ENCODE measurements at places on chromosomes 6 and 20.

DNA sequence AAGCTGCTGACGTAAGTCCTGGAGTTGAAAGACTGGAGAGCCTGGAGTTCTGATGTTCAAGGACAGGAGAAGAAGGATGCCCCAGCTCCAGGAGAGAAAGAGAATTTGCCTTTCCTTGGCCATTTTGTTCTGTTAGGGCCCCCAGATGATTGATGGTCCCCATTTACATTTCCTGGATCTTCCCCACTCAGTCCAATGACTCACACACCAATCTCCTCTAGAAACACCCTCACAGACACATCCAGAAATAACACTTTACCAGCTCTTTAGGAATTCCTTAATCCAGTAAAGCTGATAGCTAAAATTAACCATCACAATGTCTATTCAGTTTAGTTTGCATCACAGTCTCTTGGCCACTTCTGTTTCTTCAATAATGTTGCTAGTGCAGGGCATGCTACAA, 260.2 kb upstream of the IRAK1BP1 start:
- no peak for DNase-seq

DNA sequence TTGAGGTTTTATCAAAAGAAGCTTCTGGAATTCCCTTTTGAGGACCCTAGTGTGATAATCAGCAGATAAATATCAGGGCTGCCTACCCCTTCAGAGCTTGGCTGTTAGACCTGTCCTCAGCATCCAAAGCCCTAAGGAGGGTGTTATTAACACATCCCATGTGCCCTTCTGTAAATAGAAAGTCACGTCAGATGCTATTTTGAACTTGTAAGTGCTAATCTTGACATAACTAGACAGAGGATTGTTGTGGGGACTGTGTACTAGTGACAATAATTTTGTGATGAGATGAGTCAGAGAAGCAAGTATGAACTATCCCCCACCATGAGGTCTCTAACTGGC, 4.9 kb upstream of the LAMA4 start:
- DNase-seq = no peak

GRCh38 chr6:110491644-110492317, 15.4 kb upstream of the SLC22A16 start:
- DNase-seq = no peak

- no peak for DNase-seq
Observed at GRCh38 chr20:1577906-1578305, 20.4 kb upstream of the SIRPD start.

DNA sequence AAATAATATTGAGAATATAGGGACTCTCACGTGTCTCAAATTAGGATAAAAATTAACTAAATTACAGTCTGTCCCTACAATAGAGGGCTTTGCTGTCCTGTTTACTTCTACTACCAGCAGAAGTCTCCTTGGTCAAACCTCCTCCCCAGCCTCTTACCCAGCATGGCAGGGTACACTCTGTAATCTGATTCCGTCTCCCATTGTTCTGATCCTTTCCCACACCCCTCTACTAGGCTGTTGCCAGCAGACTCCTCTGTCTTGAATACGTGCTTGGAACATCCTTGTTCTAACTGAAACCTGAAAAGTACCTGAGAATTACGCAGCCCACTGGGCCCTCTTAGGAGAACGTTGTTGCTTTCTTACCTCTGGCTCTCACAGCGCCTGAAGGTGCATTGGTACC, 112.2 kb upstream of the PREP start:
- no peak for DNase-seq

All from stimulated activated CD4-positive, alpha-beta T cell treated with anti-CD3 and anti-CD28 coated beads, Interleukin-15, amount 100 ng/mL, for 1 hour (primary cell).